ENCODE measurements at places on chromosomes 3 and 15. TPM values are rescaled to one million over a fixed set of nuclear protein-coding genes. Genes with fewer than 3 reads are reported as not detected.

Gene PDE8A
- 43.6 TPM for polyA plus RNA-seq

Gene THPO
- 3.1 TPM for polyA plus RNA-seq

Gene KBTBD8
- 1.6 TPM for polyA plus RNA-seq

Gene CHCHD4
- 19.6 TPM for polyA plus RNA-seq

Gene UACA
- polyA plus RNA-seq: 87.0 TPM

Gene KIF23
- 28.6 TPM for polyA plus RNA-seq

Gene COL8A1
- 7.3 TPM for polyA plus RNA-seq

Gene TBC1D23
- polyA plus RNA-seq: 40.3 TPM

Gene GHRL
- polyA plus RNA-seq: 2.9 TPM

Gene SETD5
- 108 TPM for polyA plus RNA-seq
